ENCODE measurements at places on chromosomes 16 and 17.
A peak's percentile ranks its signal among the peaks of the same experiment; 100 is the strongest.

DNA sequence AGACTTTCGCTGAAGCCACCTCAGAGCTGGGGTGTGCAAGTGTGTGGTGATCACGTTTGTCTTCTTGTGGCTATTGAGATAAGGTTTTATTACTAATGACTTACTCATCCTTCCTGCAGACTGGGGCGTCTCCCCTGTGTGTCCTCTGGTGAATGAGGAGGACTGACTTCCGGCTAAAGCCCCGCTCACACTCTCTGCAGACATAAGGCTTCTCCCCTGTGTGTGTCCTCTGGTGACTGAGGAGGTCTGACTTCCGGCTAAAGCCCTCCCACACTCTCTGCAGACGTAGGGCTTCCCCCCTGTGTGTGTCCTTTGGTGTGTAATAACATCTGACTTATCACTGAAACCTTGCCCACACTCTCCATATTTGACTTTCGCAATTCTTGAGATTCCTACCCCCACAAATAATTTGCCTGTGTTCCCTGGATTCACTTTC lies 19.4 kb downstream of the PRDM7 start:
- no peaks in the 10 kb centered on the region for H3K4me1 ChIP-seq
- H3K36me3 ChIP-seq: no peaks in the 10 kb centered on the region

GRCh38 chr16:27729516-27730304 lies 179.8 kb downstream of the KATNIP start:
- no peaks in the 10 kb centered on the region for H3K36me3 ChIP-seq
- DNase-seq: no peak
- no peak overlapping the region for H3K4me3 ChIP-seq
- no peak overlapping the region for H3K27ac ChIP-seq

- peaks cover 30% of the 10 kb centered on the region for H3K36me3 ChIP-seq
- no peaks in the 10 kb centered on the region for H3K27me3 ChIP-seq
- peak overlapping the region; percentile 15 for H3K4me3 ChIP-seq
- DNase-seq: peak; percentile 44
- peaks cover 64% of the 10 kb centered on the region for H3K4me1 ChIP-seq
Measured at GRCh38 chr17:78173097-78173715, 4.8 kb downstream of the SYNGR2 start.

DNA sequence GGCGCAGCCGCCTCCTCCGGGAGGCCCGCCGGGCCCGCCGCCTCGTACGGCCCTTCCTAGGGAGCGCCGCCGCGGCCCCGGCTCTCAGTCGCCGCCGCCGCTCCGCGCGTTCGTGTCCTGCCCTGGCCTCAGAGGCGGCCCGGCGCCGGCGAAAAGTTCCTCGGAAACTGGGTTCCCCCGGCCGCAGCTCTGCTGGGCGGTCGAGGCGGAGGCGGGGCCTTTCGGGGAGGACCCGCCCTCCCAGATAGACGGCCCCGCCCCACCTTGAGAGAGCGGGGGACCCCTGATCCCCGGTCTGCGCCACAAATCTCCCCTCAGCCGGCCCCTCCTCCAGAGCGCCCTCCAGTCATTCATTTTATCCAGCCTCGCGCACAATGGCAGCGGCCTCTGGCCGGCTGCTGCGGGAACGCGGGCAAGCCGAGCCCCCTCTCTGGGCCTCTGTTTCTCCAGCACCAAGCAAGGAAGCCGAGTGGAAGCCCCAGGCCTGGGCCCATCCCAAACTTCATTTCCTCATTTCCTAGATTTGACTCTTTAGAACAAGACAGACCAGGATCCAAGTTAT lies at the start of gene SREBF1:
SREBF1 (minus strand) TSS at position 169 of the 562 bp plus-strand sequence. CDS start 169 bp downstream, outside the sequence.
- peaks cover 29% of the 10 kb centered on the region for H3K36me3 ChIP-seq
- peak within 1 kb of the TSS; percentile 87 for H3K4me3 ChIP-seq
- H3K4me1 ChIP-seq: peaks cover 72% of the 10 kb centered on the region
- DNase-seq: peak; percentile 61
- no peaks in the 10 kb centered on the region for H3K27me3 ChIP-seq
- peak within 1 kb of the TSS; percentile 97 for H3K27ac ChIP-seq

- peak overlapping the region; percentile 61 for H3K4me3 ChIP-seq
- peaks cover 37% of the 10 kb centered on the region for H3K4me1 ChIP-seq
- H3K27me3 ChIP-seq: no peaks in the 10 kb centered on the region
- H3K36me3 ChIP-seq: no peaks in the 10 kb centered on the region
Measured at GRCh38 chr16:66872943-66873684, 7.2 kb upstream of the PDP2 start.

DNA sequence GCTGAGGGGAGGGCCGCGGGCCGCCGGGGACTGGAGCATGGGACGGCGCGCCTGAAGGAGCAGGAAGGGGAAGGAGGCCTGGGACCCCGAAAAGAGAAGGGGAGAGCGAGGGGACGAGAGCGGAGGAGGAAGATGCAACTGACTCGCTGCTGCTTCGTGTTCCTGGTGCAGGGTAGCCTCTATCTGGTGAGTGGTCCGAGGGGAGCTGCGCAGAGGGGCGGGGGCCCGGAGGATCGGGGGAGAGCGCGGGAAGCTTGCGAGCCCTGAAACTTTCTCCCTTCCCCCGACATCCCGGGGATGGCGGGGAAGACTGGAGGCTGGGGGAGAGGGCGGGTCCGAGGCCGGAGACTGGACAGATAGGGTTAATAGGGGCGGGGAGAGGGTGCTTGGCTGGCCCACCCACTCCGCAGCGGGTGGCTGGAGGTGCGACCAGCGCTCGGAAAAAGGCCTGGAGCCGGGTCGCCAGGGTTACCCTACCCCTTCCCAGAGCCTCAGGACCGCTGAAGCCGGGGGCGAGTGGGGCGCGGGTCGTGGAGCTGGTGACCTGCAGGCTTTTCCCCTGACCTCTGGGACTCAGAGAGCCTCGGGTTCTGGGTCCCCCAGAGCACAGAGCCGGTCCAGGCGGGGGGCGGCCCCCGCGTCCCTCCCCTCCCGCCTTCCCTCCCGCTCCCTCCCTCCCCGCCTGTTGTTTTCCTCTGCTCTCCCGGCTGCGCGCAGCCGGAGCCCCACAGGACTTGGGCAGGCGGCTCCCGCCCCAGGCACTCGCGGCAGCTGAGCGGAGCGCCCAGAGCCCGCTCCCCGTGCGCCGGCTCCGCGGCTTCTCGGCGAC lies 631 bp downstream of the NXPH3 start:
- H3K4me3 ChIP-seq: peak overlapping the region; percentile 57
- H3K27me3 ChIP-seq: peaks cover 55% of the 10 kb centered on the region
- DNase-seq: no peak

GRCh38 chr16:64295466-64295865 lies 826.4 kb downstream of the CDH11 start:
- no peak overlapping the region for H3K4me3 ChIP-seq
- no peak overlapping the region for H3K27ac ChIP-seq
- DNase-seq: no peak
- no peaks in the 10 kb centered on the region for H3K4me1 ChIP-seq

GRCh38 chr16:12871784-12872183 lies 29.6 kb upstream of the SHISA9 start:
- H3K27me3 ChIP-seq: peaks cover 3% of the 10 kb centered on the region
- H3K4me3 ChIP-seq: no peak overlapping the region
- no peak for DNase-seq
- H3K4me1 ChIP-seq: no peaks in the 10 kb centered on the region

GRCh38 chr16:81756615-81757356 lies 22.3 kb upstream of the PLCG2 start:
- no peak overlapping the region for H3K4me3 ChIP-seq
- peaks cover 5% of the 10 kb centered on the region for H3K27me3 ChIP-seq
- peaks cover 8% of the 10 kb centered on the region for H3K4me1 ChIP-seq
- no peak overlapping the region for H3K27ac ChIP-seq

- DNase-seq: peak; percentile 13
- H3K4me3 ChIP-seq: no peak overlapping the region
- H3K36me3 ChIP-seq: no peaks in the 10 kb centered on the region
- peaks cover 12% of the 10 kb centered on the region for H3K4me1 ChIP-seq
- H3K27ac ChIP-seq: no peak overlapping the region
Measured at GRCh38 chr16:10314811-10315210, 71.0 kb upstream of the ATF7IP2 start.

DNA sequence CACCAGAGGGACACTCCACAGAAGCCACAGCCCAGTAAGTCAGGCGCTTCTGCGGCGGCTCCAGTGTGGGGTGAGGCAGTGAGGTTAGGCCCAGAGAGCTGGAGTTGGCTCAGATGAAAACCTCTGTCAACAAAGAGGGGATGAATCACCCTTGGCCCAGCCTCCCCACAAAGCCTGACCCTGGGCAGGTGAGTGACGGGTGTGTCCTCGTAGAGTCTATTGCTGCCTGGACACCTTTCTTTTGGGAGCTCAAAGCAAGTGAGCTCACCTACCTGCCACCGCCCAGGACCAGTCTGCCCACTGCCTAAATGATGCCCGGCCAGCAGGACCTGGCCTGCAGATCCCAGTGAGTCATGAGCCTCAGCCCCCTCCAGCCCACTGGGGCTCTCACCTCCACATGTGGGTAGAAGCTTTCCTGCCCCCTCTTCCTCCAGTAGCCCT lies 24.9 kb upstream of the DBNDD1 start:
- peaks cover 3% of the 10 kb centered on the region for H3K4me1 ChIP-seq
- no peak for DNase-seq
- H3K27me3 ChIP-seq: peaks cover 4% of the 10 kb centered on the region

- no peak overlapping the region for H3K4me3 ChIP-seq
- DNase-seq: no peak
- peaks cover 95% of the 10 kb centered on the region for H3K4me1 ChIP-seq
- no peaks in the 10 kb centered on the region for H3K27me3 ChIP-seq
- H3K27ac ChIP-seq: peak overlapping the region; percentile 87
Measured at GRCh38 chr16:89322321-89323119, 105.0 kb downstream of the ZNF778 start.

DNA sequence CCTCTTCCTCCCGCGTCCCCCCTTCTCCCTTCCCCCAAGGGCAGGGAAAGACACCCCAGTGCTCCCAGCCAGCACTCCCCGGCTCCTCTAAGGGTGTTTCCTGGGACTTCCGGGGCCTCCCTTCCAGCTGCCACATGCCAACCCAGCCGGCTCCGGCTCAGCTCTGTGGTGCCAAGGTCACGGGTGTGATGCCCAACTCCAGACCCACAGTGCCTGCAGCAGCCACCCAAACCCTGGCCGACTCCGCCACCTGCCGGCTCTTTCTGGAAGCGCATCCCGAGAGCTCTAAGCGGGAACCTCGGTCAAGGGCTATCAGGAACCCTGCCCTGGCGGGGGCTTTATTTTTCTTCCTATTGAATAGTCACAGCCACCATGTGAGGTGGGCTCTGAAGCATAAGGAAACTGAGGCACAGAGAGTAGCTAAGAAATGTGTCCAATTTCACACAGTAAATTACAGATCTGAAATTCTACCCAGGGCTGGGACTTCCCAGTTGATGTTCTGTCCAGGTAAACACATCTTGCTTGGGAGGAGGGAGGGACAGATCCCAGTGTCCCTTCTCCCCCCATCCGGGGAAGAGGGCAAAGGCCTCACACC lies 3.3 kb upstream of the PPP1R1B start:
- no peaks in the 10 kb centered on the region for H3K36me3 ChIP-seq
- H3K27me3 ChIP-seq: peaks cover 49% of the 10 kb centered on the region
- no peak overlapping the region for H3K4me3 ChIP-seq
- peak overlapping the region; percentile 33 for H3K27ac ChIP-seq
